Naive thymus-derived CD8-positive, alpha-beta T cell (primary cell): ENCODE measurements at places on chromosomes 11 and 22. TPM values are rescaled to one million over a fixed set of nuclear protein-coding genes. Genes with fewer than 3 reads are reported as not detected.

The WEE1 gene
- total RNA-seq, result 0.55 TPM

The FGF4 gene
- not detected for total RNA-seq

The XKR3 gene
- not detected for total RNA-seq

The DDI1 gene
- not detected for total RNA-seq

The OR51D1 gene
- total RNA-seq, result not detected

The SNX19 gene
- 66.7 TPM for total RNA-seq

The TLCD5 gene
- total RNA-seq, result 0.80 TPM

The CYB5R2 gene
- total RNA-seq, result not detected
